ENCODE measurements at places on chromosomes 4 and X.

- no peak for DNase-seq
Measured at GRCh38 chr4:37023996-37024395, 220.5 kb upstream of the NWD2 start.

GRCh38 chr4:94036964-94037363 is 170.7 kb upstream of the SMARCAD1 start:
- DNase-seq = no peak

DNA sequence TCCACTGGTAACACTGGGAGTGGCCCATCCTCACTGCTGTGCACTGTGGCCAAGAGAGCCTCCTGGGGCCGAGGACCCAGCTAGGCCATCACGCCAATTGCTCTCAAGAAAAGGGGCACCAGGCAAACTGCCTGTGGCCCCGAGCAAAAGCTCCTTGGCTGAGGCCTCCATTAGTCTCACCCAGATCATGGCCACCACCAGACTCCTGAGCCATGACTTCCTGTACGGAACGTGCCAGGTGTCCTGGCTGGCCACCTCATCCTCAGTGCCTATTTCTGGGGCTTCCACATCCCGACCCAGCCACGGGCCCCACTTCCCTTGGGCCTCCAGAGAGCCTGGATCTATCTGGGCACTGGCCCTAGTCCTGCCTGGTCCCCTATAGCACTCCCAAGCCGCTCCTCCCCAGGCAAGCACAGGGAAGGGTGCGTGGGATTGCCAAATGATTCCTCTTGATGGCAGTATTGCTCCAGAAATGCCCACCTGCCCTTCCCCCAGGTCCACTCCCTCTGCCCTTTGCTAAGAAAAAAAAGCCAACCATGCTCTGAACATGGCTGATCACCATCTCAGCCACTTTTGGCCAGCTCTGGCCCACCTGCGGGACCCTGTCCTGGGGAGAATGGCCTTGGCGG is 212.6 kb upstream of the AGTR2 start:
- DNase-seq = no peak

GRCh38 chr4:140944572-140944971 is 188.4 kb upstream of the TBC1D9 start:
- no peak for DNase-seq

DNA sequence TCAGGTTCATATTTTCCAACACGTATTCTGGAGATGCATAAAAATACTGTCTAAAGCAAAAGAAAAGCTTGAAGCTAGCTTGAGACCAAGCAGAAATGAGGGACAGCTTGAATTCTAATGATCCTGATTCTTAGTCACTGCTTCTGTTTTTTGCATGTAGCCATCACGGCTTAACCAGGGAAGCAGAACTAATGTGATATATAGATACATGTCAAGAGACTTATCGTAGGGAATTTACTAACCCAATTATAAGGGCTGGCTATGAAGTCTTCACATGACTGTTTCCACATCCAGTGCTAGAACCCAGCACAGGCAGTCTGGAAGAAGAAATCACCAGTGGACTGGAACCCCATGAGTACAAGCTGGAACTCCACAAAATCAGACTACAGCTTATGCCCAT is 85.2 kb upstream of the SLIT2 start:
- no peak for DNase-seq

DNA sequence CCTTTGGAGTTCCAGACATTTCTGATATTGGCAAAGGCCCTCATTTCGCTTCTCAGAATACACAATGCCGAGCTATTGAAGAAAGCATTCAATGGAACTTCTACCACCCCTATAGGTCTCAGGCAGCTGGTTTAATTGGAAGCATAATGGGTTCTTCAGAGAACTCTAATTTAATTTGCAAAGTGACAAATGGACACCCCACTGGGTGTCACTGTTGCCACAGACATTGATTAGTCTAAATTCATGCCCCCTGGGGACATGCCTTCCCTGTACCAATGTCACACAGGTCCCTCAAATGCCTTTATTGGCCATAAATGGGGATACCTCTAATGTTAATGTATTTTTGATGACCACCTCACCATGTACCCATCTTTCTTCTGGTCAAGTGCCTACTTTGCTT is 22.9 kb upstream of the TMEM255A start:
- no peak for DNase-seq

- DNase-seq = no peak
Measured at GRCh38 chrX:131226591-131226990, 62.5 kb downstream of the IGSF1 start.

GRCh38 chrX:55794405-55794804 is 76.9 kb downstream of the RRAGB start:
- DNase-seq = no peak

GRCh38 chrX:31445542-31445941 is 373.7 kb upstream of the FTHL17 start:
- no peak for DNase-seq

- DNase-seq = no peak
Measured at GRCh38 chr4:80206111-80206510, 8.8 kb downstream of the PRDM8 start.

GRCh38 chr4:3413217-3413671 is 28.5 kb upstream of the HGFAC start:
- no peak for DNase-seq

GRCh38 chr4:54842226-54842625 is 184.5 kb downstream of the KIT start:
- no peak for DNase-seq

DNA sequence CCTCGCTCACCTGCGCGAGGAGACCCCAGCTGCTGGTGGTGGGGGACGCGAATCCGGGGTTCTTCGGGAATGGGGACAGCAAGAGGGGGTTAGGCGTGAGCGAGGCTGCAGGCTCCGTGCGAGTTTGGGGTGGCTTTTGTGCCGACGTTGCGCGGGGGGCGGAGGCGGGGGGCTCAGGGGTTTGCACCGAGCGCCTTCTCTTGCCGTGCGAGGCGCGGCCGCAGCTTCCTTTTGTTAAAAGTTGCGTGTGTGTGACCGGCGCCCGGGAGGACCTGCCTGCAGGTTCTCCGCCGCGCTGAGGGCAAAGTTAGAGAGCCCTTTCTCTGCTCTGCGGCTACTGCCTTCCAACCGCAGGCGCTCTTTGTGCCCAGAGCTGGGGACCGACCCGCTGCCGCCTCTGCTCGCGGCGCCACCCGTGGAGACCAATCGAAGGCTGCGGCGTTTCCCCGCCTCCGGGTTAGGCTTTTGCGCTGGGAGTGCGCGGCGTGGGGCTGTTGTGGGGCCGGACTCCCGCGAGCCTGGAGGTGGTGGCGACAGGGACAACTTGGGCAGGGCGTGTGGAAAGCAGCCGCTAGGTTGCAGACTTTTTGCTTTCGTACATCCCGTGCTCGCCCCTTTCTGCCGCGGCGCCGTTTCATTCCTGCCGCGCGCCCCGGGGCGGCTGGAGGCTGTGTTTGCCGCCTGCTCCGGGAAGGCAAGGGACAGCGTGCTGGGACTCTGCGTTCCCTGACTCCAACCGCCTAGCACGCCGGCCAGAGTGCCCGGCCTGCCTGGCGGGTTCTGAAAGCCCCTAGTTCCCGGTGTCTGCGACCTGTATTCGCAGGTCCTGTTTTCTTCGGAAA is 716 bp downstream of the KIT start:
- no peak for DNase-seq

GRCh38 chr4:63589796-63590195 is 819.5 kb downstream of the TECRL start:
- DNase-seq = no peak

DNA sequence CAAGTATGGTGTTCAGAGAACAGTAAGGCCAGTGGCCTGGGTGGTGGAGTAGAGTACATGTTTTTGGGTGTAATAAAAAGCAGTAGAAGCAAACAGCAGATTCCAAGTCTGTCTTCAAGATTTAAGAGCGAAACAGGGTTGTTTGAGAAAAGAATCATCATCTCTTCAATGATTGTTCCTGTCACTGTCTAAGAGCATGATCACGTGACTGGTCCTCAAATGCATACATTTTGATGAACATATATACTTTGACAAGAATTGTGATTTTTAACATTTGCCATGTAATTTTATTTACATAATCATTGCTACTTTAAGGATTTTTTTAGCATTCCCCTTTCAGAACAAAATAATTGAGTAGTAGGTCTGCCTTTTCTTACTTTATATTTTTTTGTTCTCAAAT is 252.6 kb upstream of the GPR101 start:
- DNase-seq = no peak

DNA sequence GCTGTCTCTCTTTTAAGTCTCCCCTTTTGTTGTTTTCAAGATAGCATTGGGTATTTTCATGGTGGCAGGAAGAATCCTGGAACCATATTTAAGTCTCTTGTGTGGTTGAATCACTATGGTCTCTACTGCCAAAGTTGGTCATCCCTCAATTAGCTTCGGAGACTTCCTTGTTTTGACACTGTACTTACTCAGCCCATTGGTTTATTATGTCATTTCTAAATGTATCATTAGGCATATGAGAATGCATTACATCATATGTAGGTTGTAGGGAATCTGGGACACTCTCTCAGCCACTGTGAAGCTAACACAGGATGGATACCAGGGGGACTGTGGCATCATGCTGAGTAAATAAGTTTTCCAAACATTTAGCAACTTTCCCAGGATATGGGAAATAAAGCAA is 211.8 kb downstream of the DTHD1 start:
- DNase-seq = no peak

DNA sequence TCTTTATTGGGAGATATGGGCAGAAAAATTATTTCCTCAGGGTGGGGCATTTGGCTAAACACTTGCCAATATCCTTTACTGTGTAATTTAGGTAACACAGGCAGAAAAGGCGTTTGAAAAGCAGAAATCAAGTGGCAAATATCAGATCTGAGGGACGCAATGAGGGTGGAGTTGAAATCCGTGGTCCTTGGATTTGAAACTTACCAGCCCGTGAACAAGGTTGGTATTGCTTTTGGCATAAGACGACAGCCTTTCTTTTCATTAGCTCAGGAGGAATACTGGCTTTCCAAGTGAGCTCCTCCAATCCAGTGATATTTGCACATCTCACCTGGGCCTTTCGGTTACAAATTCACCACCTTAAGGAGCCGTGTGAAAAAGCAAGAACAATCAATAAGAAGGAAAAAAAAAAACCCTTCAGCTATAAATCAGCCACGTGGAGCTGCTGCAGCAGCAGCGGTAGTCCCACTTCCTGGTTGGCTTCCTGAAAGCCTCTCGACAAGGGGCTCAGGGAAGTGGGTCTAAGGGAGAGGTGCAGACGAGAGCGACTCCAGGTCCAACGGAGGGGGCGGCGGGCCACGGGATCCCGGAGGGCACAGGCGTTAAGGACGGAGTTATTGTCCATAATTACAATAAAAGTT is 734 bp upstream of the GALNT7 start:
- no peak for DNase-seq

- no peak for DNase-seq
Measured at GRCh38 chrX:107738768-107739167, 36.8 kb downstream of the TSC22D3 start.

GRCh38 chr4:72430988-72431387 is 138.0 kb downstream of the ADAMTS3 start:
- no peak for DNase-seq

DNA sequence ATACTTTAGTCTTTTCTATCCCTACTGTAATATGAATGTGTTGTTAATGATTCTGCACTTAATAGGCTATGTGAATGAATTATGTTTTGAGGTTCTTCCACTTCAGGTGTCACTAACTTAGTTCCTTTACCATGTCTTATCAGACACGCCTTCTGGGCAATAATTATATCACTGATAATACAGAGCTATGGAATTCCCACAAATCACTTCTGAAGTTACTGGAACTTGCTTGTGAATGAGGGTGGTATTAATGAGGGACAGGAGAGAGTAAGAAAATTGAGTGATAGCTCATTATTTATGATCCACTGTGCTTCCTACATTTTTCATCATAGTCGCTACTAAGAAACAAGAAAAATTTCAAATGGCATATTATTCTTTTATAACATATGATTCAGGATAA is 130.0 kb downstream of the PDLIM5 start:
- no peak for DNase-seq

DNA sequence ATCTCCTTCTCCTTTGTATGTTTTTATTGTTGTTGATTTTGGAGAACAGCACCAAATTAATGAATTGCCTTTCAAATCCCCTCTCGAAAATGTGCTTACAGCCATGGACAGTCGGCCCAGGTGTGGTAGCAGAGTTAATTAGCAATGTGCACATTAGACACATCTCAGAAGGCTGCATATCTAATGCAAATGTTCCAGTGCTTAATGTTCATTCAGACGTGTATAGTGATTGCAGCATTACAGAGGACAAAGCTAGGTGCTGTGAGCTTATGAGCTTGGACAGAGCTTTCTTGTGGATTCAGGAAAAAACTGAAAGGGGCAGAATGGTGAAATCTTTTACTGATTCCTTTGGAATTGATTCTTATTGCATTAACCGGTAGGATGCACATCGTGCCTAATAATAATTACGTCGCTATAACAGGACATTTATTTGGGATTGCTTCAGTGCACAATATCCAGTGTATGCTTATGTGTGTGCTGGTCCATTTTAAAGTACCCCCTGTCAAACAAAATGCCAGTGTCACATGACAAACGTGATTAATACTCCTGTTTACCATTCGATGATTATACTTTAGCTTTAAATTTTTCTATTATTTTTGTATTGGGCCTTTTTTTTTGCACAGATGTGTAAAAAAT is 552.9 kb upstream of the EPHA5 start:
- no peak for DNase-seq

GRCh38 chr4:48346594-48346993 is 5.3 kb downstream of the SLAIN2 start:
- DNase-seq = no peak

DNA sequence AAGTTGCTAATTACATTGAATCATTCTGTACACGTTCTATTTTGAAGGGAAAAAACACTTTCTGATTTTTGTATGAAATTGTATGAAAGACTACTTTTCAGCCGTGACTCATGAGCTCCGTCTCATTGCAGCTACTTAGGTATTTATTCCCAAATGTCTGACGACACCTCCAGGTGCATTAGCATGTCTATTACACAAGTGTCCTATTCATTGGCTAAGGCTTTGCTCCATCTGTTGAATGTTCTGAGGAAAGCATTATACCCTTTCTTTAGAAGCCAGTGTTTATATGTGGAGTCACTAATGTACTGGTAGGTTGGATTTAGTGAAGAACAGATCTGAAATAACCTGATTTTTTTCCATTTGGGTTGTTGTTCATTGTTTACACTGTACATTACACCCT is 51.8 kb downstream of the MAP7D3 start:
- DNase-seq = no peak

DNA sequence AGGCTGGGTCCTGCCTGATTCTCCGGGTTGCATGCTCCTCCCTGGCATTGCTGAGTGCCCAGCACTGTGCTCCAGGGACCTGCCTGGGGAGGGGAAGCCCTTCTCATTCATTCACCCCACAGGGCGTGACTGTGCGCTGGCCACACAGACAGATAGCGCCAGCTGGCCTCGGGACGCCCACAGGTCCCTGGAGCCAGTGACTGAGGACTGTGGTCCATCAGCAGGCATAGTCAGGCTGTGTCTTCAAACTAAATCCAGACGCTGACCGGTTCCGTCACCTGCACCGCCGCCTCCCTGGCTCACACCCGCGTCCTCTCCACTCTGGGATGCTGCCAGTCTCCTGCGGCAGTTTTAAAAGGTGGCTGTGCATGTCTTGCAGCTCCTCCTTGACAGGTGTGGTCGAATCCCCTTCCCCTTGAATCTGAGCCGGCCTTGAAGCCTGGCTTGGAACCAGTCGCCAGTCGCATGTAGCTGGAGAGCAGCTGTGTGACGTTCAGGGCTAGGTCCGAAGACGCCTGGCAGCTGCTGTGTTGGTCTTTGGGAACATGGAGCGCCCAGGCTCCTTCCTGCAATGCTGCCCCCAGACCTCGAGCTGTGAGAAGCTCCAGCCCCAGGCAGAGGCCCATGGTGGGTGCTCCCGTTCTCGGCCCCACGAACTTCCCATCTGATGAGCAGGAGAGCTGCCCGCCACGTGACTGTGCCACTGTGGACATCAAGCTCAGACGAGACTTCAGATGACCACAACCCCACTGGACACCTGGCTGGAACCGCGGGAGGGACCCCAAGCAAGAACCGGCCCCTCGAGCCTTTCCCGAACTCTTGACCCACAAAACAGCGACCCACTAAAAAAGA is 94.1 kb downstream of the ADRA2C start:
- DNase-seq = no peak
